ENCODE measurements at places on chromosomes 5 and 9.

- no peaks in the 10 kb centered on the region for H3K4me1 ChIP-seq
- H3K36me3 ChIP-seq, result no peaks in the 10 kb centered on the region
- H3K4me3 ChIP-seq, result no peak overlapping the region
- H3K27me3 ChIP-seq, result no peaks in the 10 kb centered on the region
- H3K27ac ChIP-seq, result no peak overlapping the region
- no peak for DNase-seq
Observed at GRCh38 chr5:72355706-72356299, 35.6 kb downstream of the PTCD2 start.

GRCh38 chr5:134435560-134435959 is 23.9 kb upstream of the CDKN2AIPNL start:
- H3K4me1 ChIP-seq, result no peaks in the 10 kb centered on the region
- no peaks in the 10 kb centered on the region for H3K36me3 ChIP-seq
- H3K27me3 ChIP-seq, result no peaks in the 10 kb centered on the region
- no peak overlapping the region for H3K27ac ChIP-seq

DNA sequence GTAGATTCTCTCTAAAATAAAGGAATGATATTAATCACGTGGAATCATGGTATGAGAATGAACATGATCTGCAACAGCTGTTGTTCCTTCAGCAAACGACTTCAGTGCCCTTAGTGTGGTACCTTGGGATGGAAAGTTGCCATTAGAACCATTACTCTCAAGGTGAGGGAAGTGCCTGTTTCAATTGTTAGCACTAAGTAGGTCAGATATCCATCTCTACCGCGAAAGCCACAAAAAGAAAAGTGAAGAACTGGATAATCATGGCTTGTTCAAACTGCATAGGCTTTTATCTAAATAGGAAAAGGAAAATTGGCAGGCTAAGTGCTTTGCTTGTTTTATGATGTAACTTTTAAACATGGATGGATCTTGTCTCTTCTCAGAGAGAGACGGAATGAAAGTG is 380.7 kb downstream of the MRPS30 start:
- H3K27me3 ChIP-seq, result no peaks in the 10 kb centered on the region
- no peaks in the 10 kb centered on the region for H3K36me3 ChIP-seq
- DNase-seq, result no peak
- no peak overlapping the region for H3K27ac ChIP-seq
- no peaks in the 10 kb centered on the region for H3K4me1 ChIP-seq
- H3K4me3 ChIP-seq, result no peak overlapping the region

DNA sequence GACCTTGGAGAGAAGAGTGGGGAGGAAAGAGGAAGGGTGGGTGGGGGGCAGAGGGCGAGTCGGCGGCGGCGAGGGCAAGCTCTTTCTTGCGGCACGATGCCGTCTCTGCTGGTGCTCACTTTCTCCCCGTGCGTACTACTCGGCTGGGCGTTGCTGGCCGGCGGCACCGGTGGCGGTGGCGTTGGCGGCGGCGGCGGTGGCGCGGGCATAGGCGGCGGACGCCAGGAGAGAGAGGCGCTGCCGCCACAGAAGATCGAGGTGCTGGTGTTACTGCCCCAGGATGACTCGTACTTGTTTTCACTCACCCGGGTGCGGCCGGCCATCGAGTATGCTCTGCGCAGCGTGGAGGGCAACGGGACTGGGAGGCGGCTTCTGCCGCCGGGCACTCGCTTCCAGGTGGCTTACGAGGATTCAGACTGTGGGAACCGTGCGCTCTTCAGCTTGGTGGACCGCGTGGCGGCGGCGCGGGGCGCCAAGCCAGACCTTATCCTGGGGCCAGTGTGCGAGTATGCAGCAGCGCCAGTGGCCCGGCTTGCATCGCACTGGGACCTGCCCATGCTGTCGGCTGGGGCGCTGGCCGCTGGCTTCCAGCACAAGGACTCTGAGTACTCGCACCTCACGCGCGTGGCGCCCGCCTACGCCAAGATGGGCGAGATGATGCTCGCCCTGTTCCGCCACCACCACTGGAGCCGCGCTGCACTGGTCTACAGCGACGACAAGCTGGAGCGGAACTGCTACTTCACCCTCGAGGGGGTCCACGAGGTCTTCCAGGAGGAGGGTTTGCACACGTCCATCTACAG is 760 bp downstream of the NPR3 start:
- H3K4me1 ChIP-seq, result peaks cover 10% of the 10 kb centered on the region
- H3K27me3 ChIP-seq, result peaks cover 42% of the 10 kb centered on the region
- H3K4me3 ChIP-seq, result peak overlapping the region; percentile 60
- no peak overlapping the region for H3K27ac ChIP-seq
- no peak for DNase-seq

GRCh38 chr9:115208501-115208900 is 90.5 kb upstream of the TNC start:
- DNase-seq, result no peak
- no peaks in the 10 kb centered on the region for H3K27me3 ChIP-seq
- H3K36me3 ChIP-seq, result no peaks in the 10 kb centered on the region
- no peak overlapping the region for H3K4me3 ChIP-seq
- H3K27ac ChIP-seq, result no peak overlapping the region

All from tibial nerve (tissue), 4 donors.